ENCODE measurements at places on chromosomes 13 and 19.

GRCh38 chr19:7159105-7159933, 89.8 kb downstream of the ZNF557 start:
- no peak for DNase-seq

DNA sequence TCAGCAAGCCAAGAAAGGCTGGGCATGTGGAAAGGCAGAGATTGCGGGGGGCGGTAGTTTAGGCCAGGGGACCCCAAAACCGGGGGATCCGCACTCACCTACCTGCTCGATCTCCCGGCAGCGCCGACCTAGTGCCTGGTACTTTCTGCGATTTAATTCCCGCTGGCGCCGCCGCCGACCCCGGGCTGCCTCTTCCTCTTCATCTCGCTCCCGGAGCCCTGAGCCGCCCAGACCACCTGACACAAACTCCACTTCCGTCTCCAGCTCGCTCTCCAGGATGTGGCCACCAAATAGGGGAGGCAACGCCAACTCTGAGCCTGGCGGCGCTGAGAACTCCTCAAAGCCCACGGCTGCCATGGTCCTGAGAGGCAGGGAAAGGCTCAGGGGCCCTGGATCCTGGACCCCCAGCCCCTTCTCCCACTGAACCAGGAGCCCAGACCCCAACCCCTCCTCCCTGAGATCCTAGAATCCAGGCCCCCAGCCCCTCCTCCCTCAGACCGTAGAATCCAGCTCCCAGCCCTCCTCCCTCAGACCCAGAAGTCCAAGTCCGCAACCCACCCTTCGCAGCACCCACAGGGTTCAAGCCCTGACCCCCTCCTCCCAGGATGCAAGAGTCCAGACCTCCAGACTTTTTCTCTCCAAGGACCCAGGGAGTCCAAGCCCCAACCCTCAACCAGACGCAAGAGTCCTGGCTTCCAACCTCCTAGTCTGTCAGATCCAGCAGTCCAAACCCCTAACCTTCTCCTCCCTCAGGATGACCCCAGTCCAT, 933 bp downstream of the TFPT start:
- DNase-seq: peak; percentile 49

DNA sequence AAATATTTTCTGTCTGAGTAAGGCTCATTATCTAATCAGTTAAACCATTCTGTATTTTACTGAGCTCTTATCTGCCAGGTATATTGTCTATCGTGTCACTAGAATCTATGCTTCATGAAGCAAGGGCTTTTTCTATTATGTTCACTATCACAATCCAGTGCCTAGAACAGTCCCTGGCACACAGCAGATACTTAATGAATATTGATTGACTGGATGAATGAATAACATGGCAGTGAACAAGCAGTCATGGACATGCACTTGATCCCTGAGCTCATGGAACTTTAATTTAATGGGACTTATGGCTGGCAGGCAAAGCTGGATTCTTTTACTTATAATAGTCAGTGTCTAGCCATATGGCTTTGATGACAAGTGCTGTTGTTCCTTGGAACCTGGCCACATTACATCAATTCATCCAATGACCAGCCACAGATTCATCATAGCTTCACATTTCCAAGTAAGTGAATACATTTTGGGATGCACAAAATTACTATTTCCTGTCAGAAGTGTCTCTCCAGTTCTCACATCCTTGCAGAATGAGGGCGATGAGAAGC, 214.8 kb downstream of the COG6 start:
- DNase-seq: no peak

DNA sequence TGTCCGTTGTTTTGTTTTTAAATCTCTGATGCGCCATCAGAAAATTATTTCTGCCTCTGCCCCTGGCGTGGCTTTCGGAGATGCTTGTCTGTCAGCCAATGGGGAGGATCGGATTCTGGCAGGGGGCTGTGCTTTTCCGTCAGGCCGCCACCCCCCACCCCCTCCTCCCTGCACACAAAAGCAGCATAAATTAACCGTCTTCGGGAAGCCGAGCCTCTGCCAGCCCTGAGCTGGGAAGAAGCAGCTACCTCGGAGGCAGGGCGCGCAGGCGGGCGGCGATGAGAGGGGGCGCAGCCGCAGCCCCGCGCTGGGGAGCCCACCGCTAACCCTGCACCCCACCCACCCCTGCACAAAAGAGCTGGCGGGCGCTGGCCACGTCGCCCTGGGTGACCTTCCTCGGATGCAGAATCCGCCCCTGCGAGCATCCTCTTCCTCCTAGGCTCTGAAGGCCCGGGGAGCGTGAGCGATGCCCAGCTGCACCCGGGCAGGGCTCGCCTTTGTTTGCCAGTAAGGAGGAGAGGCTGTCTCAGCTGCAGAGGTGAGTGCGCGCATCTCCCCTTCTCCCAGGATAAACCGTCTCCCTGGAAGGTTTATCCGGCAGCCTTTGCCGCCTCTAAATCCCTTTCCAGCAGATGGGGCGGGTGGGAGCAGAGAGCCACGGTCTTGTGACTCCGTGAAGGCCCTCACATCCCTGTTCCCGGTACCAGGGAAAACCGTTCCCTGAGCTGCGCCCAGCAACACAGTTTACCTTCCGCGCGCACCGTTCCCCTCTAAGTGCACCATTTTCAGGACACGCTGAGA, at the start of gene ATCAY:
Gene ATCAY (plus strand): TSS at position 215 of the 801 bp plus-strand sequence. CDS start 5,083 bp downstream, outside the sequence.
- no peak for DNase-seq

- DNase-seq: no peak
Observed at GRCh38 chr19:43725468-43725867, 9.6 kb downstream of the IRGC start.

DNA sequence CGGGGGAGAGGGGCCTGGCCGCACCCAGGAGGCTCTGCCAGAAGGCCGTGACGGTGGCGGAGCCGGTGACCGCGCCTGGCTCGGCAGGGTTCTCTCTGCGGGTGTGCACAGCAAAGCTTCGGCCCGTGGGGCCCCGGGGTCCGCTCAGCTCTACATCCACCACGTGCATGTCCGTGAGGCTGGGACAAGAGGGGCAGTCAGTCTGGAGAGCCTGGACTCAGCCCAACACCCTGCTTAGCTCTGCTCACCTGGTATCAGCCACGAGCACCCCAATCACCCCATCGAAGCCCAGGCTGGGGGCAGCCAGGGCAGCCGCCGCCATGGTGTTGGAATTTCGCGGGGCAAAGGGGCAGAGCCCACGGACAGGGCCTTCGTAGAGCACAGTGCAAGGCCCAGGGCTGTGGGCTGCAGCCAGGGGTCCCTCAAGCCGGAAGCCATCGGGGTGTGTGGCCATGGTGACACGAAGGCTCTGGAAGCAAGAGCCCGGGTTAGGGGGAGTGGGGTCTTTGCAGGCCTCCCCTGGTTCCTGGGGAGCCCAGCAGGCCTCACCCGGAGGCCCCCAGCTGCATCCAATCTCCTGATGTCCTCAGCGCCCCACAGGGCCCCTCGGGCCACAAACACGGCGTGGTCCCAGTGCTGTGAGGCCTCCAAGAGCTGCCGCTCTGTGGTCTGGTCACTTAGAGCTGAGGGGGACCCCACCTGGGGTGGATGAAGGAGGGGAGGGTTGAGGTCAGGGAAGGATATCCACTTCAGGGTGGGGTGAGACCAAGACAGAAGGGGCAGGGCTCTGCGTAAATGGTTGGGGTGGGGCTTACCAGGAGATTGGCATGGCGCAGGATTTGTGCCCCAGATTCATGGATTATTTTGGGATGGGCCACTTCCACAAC, 1.4 kb downstream of the ASPDH start:
- DNase-seq: no peak

DNA sequence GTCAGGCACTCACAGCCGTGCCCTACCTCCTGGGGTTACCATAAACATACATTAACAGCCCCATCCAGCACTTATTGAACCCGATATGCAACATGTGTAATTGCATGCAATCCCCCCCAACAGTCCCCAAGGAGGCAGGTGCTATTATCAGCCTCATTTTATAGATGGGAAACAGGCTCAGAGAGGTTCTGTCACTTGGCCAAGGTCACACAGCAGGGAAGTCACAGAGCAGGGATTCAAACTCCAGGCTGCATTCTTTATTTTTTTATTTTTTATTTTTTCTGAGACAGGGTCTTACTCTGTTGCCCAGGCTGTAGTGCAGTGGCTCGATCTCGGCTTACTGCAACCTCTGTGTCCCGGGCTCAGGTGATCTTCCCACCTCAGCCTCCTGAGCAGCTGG, 38.4 kb upstream of the TNFAIP8L1 start:
- DNase-seq: no peak

GRCh38 chr13:46385946-46386345, 1.1 kb downstream of the RUBCNL start:
- DNase-seq: no peak

DNA sequence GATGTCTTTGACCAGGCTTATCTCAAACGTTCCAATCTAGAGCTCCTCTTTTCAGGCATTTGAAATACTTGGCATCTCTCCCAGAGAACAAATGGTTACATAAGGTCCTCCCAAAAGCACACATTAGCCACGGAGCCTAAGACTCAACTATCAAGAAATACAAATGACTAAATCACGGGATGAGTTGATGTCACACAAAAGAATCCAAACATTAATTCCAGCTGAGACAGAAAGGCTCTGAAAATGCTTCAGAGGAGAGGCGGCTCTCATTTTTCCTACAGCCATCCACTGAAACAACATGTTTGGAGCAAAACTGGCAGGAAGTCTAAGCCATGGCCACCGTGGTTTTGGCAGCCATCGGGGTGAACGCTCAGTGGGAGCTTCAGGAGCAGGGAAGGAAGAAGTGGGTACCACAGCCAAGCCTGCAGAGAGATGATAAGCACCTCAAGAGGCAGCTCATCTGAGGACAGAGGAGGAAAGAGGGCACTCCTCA, 122.5 kb downstream of the STK24 start:
- no peak for DNase-seq

- no peak for DNase-seq
Observed at GRCh38 chr19:46225558-46226004, 4.0 kb upstream of the IGFL1 start.

- DNase-seq: no peak
Observed at GRCh38 chr13:112073245-112074138, 6.5 kb downstream of the SOX1 start.

DNA sequence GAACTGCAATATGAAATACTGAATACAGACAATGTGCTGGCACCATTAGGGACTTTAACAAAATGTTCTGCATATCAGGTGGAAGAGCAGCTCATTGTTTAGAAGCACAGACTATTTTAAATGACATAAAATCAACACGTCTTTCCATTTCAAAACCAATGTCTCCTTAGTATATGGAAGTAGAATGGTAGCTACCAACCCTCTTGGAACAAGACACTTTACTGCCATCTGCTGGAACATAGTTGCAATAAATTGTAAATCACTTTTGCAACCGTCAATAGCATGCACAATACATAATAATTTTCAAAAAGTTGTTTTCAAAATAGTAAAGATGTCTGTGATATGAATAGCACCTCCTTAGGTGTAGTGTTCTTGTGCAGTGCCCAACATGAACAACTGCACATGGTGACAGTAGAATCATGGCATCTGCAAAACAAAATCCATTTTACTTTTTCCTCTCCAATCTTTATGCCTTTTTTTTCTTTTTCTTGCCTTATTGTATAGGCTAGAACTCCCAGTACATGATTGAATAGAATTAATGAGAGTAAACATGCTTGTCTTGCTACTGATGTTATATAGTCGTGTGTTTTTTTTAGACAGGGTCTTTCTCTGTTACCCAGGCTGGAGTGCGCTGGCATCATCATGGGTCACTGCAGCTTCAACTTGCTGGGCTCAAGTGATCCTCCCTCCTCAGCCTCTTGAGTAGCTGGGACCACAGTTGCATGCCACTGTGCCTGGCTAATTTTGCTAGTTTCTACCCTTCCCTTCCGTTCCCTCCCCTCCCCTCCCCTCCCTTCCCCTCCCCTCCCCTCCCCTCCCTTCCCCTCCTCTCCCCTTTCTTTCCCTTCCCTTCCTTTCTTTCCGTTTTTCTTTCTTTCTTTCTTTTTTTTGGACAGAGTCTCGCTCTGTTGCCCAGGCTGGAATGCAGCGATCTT, 7.8 kb upstream of the LYPD5 start:
- DNase-seq: no peak

- DNase-seq: no peak
Observed at GRCh38 chr19:45587873-45588272, 3.3 kb upstream of the OPA3 start.

DNA sequence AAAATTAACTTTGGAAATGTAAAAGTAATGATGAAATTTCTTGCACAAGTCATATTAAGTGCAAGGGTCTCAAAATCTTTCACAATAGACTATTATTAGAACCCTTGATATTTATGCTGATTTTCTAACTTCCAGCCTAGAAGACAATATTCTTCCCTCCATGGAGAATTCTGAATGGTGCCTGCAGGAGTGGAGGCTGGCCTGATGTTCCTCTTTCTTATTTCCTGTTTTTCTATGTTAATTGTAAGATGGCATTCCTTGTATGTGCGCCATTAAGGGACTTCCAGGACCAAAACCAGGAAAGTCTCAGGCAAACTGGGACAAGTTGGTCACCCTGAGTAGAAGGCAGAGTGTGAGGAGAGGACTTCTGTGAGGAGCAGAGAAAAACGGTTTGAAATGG, 294.9 kb downstream of the DLEU7 start:
- DNase-seq: no peak

GRCh38 chr13:47845981-47846380, 155.1 kb downstream of the SUCLA2 start:
- no peak for DNase-seq

- no peak for DNase-seq
Observed at GRCh38 chr13:20340759-20341171, 108.6 kb upstream of the GJB6 start.

DNA sequence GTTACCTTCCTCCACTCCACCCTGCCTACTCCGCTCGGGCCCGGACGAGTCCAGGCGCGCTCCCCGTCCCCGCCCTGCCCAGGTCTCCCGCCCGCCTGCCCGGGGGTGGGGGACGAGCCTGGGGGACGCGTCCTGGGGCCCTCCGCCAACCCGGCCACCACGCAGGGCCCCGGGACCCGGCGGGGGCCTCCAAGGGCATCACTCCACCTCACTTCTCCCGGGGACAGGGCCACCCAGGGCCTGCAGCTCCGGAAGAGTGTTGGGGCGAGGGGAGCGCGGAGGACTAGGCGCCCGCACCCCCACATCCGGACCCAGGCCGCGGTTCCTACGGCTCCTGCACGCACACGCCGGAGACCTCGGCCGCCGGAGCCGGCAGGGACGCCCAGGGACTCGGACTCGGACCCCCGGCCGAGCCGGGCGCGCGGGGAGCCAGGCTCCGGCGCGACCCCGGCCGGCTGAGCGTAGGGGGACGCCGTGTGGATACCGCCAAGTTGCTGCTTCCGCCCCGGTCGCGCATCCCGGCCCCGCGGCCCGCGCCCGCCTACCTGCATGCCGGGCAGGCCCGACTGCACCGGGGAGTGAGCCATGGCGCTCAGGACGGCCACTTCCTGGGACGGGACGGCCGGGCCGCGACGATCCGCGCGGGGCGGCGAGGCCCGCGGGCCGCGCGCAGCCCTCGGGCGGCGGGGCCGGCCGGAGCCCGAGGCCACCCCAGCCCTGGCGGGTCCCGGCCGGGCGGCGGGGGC, 534 bp downstream of the STK24 start:
- no peak for DNase-seq

- DNase-seq: no peak
Observed at GRCh38 chr13:95540888-95541287, 11.6 kb upstream of the CLDN10 start.

DNA sequence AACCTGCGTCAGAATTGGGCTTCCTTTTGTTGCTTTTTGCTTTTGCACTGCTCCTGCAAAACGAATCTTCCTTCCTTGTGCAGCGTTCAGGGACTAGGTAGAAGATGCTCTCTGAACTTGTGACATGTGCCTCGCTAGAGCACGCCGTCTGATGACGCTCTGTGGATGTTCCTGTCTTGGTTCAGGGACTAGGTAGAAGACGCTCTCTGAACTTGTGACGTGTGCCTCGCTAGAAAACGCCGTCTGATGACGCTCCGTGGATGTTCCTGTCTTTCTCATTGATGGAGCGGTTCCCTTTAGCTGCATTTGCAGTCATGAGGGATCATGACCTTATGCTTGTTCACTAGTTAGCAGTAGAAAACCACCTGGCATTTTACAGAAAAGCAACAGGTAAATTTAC, 154.0 kb downstream of the SOX1 start:
- DNase-seq: no peak
